Fibroblast of the aortic adventitia (primary cell): ENCODE measurements at places on chromosomes 12 and 14. TPM values are rescaled to one million over a fixed set of nuclear protein-coding genes. Genes with fewer than 3 reads are reported as not detected.

DNA sequence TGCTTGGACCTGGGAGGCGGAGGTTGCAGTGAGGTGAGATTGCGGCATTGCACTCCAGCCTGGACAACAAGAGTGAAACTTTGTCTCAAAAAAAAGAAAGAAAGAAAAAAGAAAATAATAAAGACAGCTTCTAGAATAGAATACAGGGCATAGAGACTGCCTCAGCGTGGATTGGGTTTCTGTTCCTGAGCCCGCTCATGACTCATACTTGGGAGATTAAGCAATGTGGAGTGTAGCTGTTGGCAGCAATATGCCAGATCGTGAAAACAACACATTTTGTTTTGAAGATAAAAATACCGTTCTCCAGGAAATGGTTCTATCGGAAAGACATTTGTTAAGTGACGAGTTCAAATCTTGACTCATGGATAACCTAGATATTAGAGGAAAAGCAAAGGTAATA lies 67.2 kb downstream of the GLT1D1 start:
- peak; percentile 15 for DNase-seq

- no peak for DNase-seq
Observed at GRCh38 chr12:82327861-82328260, 30.3 kb downstream of the CCDC59 start.

Gene BICDL1
- total RNA-seq = 1.8 TPM in 1 of 2 replicates, not detected in the other

DNA sequence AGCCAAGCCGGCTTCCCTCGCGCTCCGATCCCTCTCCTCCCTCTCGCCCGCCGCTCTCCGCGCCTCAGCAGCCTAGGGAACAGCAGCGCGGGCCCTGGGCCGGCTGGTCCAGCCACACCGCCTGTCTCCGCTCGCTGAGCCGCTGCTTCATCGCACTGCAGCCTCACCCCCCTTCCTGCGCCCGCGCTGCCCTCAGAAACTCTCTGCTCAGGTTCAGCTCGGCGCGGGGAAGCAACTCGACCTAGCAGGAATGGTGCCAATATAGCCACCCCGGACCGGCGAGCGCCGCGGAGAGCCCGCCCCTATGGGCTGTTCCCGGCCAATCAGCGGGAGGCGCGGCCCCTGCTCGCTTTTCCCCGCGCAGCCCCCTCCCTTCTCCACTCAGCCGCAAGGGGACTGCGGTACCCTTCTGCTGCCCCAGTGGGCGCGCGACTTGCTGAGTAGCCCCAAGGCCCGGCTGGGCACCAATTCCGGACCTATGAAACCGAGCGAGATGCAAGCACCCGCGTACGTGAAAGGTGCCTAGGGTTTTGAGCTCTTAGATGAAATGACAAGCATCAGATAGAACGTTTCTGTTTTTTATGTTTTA lies at the start of gene ADAMTS20:
TSS of gene ADAMTS20 (minus strand) at position 233 of the 589 bp plus-strand sequence. CDS start 282 bp downstream, outside the sequence.
- DNase-seq = no peak

DNA sequence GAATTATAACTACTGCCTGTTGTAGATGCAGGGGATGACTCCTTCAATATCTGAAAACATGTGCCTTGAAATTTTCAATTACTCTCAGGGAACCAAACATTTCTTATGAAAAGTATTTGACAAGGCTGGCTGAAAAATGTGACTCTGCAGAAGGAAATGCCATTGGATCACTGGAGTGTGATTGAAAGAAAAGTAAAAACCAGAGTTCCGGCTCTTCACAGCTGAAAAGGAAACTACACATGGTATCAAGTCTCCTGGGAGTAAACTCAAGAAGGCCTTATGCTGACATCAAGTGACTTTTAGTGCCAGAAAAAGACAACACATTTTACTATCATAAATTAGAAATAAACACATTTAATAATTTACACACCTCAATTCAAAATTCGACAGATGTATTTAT lies 693.0 kb downstream of the LRFN5 start:
- DNase-seq = no peak

- no peak for DNase-seq
Observed at GRCh38 chr14:43872752-43873655, 634.1 kb downstream of the FSCB start.

Gene LTA4H
- total RNA-seq = 68.1 and 88.2 TPM in 2 replicates

GRCh38 chr12:132518354-132518992 lies 28.5 kb downstream of the FBRSL1 start:
- DNase-seq = no peak

Gene TAS2R8
- 0.45 TPM in 1 of 2 replicates, not detected in the other for total RNA-seq

- peak; percentile 15 for DNase-seq
Observed at GRCh38 chr12:10189653-10190052, 10.8 kb downstream of the TMEM52B start.

DNA sequence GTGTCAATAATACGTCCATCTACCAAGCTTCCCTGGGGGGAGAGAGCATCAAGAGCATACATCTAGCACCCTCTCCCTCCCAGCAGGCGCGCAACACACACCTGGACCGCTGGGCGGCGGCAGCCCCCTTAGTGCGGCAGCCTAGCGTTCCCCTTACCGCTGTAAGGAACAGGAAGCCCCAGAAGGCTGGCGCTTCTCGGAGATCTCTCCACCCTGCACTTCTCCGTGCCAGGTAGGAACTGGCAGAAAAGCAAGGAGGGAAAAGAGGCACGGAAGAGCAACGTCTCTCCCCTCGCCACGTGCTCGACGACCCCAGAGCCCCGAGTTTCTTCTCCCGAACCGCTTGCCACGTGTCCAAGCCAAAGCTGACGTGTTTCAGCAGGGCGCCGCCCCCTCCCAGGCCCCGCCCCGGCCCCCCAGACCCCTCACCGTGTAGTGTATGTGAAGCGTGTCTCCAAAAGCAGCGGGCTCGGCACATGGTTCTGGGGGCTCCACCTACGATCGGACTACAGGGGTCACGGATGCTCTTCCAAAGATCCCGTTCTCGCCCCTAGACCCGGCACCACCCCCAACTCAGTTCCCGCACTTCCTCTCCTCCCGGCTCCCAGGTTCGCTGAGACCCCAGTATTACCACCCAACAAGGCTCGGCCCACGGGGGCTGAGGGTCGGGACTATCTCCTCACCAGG lies 532 bp downstream of the FKBP11 start:
- DNase-seq = peak; percentile 46

- DNase-seq = no peak
Observed at GRCh38 chr12:84561351-84561750, 351.2 kb downstream of the SLC6A15 start.
